Stimulated activated CD8-positive, alpha-beta memory T cell treated with anti-CD3 and anti-CD28 coated beads, Interleukin-4, amount 100 ng/mL, for 1 hour (primary cell): ENCODE measurements at places on chromosomes 5 and 9.
A peak's percentile ranks its signal among the peaks of the same experiment; 100 is the strongest.

DNA sequence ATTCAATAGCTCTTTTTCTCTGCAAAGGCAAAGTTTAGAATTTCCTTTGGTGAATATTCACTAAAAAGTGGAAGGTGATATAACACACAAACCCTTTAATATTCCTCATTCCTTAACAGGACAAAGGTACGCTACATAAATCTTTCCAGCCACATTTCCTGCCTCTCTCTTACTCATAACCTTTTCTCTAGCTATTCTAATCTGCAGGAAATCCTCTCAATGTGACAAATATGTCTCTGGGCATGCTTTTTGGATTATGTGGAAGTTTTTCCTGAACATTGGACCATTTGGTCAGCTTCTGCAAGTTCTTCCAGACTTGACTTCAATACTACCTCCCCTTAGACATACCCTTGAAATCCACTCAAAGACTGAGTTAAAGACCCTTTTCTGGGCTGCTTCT lies 186.3 kb upstream of the TUSC1 start:
- no peak for DNase-seq

DNA sequence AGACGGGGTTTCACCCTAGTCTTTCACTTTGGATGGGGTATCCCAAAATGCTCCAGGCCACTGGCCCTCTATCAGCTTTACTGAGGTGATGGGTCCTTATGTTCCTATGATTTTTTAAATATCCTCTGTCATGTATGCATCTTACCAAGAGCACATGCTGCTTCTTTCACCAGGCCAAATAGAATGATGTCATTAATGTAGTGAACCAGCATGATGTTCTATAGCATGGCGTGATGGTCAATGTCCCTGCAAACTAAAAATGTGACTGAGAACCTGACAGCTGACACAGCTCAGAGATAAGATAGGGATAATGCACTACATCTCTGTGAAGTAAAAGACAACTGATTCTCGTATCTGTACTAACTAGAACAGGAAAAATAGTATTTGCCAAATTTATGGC lies 103.6 kb downstream of the SLC1A3 start:
- no peak for DNase-seq

- DNase-seq, result no peak
Observed at GRCh38 chr9:133134388-133135145, 13.5 kb upstream of the RALGDS start.

- DNase-seq, result no peak
Observed at GRCh38 chr9:14525856-14526255, 167.4 kb downstream of the ZDHHC21 start.

- DNase-seq, result no peak
Observed at GRCh38 chr9:2560180-2560579, 61.4 kb upstream of the VLDLR start.

DNA sequence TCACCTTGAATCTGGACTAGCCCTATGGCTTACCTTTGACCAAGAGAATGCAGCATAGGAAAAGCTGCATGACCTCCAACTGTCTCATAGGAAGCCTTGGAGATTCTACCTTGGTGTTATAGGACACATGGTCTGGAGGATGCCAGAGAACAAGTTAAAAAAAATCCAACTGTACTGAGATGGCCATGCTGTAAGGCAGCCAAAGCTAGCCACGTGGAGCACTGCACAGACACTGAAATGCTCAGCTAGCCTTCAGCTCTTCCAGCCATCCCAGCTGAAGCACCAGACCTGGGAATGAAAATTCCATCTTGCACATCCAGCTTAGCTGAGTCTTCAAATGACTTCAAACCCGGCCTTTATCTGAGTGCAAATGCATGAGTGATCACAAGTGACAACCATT lies 6.0 kb upstream of the GRAMD2B start:
- no peak for DNase-seq

- DNase-seq, result peak; percentile 8
Observed at GRCh38 chr5:10563110-10563944, 543 bp upstream of the ANKRD33B start.

DNA sequence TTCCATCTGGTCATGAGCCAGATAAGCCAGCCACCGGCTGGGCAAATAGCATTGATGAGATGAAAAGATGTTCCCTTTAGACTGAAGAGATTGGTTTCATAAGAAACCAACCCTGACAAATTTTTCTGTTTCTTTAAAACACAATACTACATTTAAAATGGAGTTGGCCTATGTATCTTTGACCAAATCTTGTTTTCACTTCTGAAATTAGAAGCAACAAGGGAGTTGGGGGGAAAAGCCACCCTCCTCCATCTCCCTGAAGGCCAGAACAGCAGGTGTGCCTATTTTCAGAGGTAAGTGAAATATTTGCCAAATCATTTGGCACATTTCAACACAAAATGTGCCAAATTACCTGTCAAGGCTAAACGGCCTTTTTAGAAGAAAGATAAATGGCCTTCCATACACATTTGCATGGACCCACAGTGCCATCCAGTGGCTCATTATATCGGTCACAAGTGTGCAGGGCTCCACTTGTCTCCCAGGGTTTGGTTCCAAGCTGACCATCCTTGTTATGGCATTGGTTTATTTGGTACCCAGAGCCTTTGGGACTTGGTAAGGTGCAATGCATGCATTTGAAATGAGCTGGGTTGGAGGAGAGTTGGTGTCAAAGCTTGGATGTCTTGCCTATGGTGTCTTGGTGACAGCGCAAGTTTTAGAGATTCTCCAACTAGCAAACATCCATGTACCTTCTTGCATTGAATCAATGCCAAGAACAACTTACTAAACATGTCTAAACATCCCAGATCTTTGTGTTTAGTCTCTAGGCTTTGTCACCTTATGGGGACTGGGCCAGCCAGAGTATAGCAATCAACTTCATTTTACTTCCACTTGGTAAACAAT lies 372.0 kb upstream of the KIF2A start:
- DNase-seq, result no peak

DNA sequence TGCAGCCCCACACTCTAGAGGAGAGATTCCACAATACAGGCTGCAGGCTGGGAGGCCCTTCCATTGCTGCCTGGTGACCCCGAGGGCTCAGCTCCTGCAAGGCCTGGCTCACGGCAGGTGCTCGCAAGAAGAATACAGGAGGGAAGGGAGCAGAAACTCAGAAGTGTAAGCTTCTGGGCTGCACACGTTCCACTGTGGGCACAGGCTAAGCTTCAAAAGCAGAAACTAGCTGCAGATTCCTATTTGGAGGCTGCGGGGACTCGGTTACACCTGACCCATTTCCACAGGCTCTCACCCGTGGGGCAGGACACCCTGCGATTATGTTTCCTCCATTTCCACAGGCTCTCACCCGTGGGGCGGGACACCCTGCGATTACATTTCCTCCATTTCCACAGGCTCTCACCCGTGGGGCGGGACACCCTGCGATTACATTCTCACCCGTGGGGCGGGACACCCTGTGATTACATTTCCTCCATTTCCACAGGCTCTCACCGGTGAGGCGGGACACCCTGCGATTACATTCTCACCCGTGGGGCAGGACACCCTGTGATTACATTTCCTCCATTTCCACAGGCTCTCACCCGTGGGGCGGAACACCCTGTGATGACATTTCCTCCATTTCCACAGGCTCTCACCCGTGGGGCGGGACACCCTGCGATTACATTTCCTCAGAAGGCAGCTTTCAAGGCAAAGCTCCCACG lies 10.3 kb downstream of the LPCAT1 start:
- no peak for DNase-seq

GRCh38 chr5:141973871-141974595 lies 5.1 kb downstream of the RNF14 start:
- DNase-seq, result no peak

- no peak for DNase-seq
Observed at GRCh38 chr9:8895861-8896224, 1096.3 kb upstream of the DMAC1 start.

GRCh38 chr9:37778534-37778933 lies 6.3 kb downstream of the EXOSC3 start:
- no peak for DNase-seq

GRCh38 chr5:96752341-96753016 lies 55.3 kb downstream of the ERAP1 start:
- no peak for DNase-seq

DNA sequence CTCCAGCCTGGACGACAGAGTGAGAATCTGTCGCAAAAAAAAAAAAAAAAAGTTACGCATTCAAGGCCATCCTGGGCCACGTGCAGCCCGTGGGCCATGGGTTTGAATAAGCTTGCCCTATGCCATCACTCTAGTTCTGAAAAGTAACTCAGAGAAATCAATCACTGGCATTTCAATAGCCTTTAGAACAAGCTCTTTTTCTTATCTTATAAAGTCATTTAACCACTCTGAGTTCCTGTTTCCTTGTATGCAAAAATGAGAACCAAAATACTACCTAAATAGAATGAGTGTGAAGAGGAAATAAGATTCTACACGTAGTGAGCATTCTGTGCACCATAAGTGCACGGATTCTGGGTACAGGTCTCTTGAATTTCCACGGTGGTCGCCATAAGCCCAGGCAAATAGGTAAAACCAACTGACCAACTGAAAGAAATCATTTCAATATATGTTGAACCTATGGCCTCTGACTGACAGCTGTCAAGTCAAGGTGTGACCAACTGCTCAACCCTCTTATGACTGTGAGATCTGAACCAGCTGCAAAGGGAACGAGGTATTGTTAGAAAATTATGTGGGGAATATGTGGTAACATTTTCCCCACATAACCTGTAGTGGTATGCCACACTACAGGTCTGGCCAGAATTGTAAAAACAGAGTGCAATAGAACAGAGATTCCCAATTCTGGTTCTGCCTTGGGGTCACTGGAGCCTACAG lies 143.9 kb upstream of the LHFPL2 start:
- no peak for DNase-seq

GRCh38 chr5:174523311-174524071 lies 200.9 kb upstream of the MSX2 start:
- DNase-seq, result no peak

DNA sequence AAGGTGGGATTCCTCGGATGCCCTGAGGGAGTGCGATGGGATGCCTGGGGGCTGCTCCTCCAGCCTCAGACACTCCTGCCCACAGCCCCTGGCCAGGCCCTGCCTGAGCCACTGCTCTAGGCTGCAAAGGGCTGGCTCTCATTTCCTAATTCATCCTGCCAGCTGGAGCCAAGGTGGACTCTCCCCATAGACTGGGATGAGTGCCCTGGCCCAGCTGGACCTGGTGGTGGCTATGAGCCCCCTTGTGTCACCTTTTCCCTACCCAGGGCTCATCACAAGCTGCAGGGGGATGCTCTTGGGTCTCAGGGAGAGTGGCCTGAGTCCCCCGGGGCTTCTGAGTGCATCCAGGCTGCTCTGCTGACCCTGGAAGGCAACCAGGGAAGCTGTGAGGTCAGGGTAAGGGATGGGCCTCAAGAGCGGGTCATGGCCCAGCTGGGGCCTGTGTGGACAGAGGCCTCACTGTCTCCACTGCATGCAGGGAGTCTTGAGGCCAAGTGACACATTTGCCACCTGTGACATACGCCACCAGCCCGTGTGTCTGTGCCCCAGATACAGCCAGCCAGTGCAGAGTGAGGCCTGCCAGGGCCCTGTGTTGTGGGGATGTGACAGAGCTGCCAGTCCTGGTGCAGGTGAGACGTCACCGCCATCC lies 102.7 kb upstream of the IER5L start:
- no peak for DNase-seq

DNA sequence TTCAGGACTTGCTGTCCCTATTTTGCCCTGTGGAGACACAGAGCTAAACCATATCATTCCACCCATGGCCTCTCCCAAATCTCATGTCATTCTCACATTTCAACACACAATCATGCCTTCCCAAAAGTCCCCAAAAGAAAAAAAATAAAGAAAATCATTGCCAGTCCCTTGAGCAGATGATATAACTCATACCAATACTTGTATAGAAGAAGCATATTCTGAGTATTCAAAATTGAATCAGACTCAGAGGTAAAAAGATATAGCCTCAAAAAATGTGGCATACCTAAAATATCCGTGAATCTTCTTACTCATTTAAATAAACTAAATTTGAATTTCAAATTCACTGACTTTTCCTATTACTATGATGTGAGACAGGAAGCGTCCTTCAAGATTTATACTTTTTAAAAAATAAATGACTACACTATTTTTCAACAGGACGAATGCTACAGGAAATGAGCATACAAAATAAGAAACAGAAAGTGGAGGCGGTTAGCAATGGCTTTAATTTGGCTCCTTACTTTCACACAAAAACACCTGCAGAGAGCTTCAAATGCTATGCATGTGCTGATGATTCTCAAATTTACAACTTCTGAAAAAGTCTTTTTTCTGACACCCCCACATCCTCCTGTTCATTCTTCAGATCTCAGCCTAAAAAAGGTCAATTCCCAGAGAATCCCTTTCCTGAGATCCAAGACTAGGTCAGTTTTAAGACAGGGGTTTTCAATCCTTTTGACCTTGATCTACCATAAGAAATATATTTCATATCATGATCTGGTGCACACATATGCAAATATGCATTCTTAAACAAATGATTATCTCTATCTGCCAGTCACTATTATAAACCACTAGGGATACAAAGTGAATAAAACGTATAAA lies 39.6 kb upstream of the DMXL1 start:
- no peak for DNase-seq

- no peak for DNase-seq
Observed at GRCh38 chr5:132628814-132629213, 29.2 kb upstream of the IL13 start.

DNA sequence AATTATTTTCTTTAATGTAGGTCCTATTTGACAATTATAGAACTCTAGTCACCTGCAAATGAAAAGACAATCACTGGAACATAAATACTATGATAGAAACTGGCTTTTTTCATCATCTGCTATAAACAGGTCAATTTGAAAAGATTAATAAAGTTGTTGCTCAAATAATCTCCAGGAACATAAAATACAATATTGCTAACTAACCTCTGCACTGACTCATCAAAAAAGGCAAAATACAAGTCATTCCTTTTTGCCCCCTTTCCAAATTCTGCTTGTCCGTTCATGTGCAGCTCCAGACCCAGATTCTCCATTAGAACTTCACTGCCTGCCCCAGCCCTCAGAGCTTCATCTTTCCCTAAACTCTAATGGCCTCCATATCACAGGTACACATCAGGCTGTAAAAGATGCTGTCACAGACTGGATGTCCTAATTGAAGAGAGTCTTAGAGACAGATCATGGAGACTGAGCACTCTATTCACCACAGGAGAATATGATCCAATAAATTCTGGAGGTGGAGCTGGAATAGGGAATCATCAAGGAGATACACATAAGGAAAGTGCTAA lies 1.6 kb downstream of the DCTN4 start:
- no peak for DNase-seq

- no peak for DNase-seq
Observed at GRCh38 chr5:36392818-36393217, 91.1 kb upstream of the RANBP3L start.
